Gastrocnemius medialis (tissue), 4 donors: ENCODE measurements at places on chromosomes 16 and 17.

GRCh38 chr17:8470447-8471047 is 34.9 kb downstream of the NDEL1 start:
- peak; percentile 57 for DNase-seq

GRCh38 chr16:81106826-81107503 is 10.8 kb upstream of the GCSH start:
- no peak for DNase-seq

DNA sequence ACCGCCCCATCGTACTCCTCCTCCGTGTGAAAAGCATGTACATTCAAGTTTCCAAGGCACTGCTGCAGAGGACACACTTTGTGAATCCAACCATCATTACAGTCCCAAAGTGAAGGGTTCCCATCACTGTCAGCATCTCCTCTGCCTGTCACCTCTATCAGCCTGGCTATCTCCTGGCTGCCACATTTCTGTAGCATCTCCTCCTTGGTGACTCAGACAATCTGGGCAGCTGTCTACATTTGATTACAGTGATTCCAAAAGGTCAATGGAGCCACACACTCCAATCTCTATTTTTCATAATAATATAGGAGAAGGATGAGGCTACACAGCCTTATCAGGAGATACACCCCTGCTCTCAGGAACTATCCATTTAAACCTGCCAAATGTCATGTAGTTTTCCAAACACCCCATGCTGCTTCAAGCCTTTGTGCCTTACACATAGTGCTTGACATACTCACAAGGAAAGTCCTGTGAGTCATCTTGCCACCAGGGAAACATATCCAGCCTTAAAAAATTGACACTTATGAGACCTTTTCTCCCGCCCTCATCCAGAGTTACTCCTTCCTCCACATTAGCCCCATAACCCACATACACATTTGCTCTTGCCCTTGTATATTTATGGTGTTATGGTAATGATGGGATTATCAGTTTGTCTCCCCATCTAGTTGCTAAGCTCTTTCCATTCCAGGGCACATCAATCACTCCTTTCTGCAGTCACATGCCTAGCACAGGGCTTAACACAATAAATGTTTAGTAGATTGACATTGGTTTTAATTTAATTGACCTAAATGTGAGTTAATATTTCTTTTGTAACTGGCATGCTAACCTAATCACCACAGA is 250.1 kb upstream of the CDH5 start:
- DNase-seq: no peak

GRCh38 chr16:9261376-9261775 is 169.9 kb downstream of the HAPSTR1 start:
- no peak for DNase-seq

GRCh38 chr17:1565877-1566276 is 3.3 kb upstream of the PITPNA start:
- no peak for DNase-seq

GRCh38 chr16:10569621-10570020 is 10.8 kb downstream of the EMP2 start:
- no peak for DNase-seq

- DNase-seq: no peak
Observed at GRCh38 chr17:55238931-55239297, 25.8 kb upstream of the HLF start.

- DNase-seq: no peak
Observed at GRCh38 chr16:3101841-3102470, 2.9 kb upstream of the ZSCAN10 start.

- DNase-seq: no peak
Observed at GRCh38 chr16:84448444-84448843, 56.0 kb downstream of the MEAK7 start.

DNA sequence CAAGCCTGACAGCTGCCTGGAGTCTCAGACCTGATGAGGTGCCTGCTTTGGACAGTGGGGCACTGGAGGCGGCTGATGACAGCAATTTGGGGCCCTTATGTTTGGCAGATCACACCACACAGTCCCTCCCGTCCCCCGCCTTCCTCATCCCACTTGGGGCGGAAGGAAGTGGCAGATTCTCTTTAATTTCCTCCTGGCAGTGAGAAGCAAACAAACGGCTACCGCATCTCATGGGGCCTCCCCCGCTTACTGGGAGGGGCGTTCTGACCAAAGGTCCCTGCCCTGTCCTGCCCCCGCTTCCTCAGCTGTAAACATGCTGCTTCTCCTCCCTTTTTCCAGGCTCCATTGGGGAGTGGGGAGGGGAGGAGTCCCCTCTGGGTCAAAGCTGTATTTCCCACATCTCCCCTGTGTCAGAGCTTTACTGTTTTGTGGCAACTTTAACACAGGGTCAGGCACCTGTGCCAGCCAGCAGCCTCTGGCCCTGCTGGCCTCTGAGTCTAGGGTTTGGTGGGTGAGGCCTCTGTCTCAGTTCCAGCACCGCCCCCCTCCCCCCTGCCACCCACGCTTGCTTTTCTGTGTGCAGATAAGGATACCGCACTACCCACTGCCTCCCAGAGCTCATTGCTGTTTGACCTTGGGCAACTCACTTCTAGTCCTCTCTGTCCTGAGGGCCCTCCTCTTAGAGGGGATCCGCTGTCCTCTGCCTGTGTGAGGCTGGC is 5.4 kb upstream of the NFATC3 start:
- DNase-seq: peak; percentile 60

DNA sequence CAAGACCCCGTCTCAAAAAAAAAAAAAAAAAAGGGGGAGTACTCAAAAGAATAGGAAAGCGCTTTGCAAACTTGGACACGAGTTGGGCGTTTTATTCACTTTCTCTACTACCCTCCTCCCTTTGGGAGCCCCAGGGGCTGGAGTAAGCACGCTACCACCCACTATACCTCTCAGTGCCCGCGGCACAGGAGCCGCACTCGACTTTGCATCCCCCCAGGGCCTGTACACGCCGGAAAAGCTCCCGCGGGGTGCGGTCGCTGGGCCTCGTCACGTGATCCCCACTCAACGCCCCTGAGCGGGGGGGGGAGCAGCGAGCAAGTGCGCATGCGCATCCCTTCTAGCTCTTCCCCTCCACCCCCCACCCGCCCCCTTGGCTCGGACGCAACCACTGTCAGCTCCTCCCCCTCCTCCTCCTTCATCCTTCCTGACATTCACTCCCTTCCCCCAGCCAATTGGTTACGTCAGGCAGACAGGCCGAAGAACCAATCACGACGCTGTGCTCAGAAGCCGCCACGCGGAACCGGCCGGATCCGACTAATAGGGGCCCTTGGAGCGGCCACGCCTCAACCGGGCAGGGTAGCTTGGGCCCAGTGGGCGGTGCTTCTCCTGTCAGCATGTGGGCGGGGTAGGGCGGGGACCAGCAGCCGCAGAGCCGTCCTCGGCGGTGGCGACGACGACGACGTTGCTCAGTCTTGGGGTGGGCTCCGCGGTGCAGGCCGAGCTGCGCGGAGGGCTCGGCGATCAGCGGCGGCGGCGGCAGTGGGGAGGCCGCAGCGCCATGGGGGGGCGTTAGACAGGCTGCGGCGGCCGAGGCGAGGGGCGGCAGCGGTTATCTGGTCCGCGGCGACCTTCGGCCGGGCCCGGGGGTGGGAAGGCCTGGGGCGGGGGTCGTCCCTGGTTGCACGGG is at the start of gene HAPSTR1:
HAPSTR1 (plus strand) TSS at position 685 of the 907 bp plus-strand sequence. CDS start 401 bp downstream, outside the sequence.
- DNase-seq: peak; percentile 100
